ENCODE measurements at places on chromosomes 5 and 9. TPM values are rescaled to one million over a fixed set of nuclear protein-coding genes. Genes with fewer than 3 reads are reported as not detected.

DNA sequence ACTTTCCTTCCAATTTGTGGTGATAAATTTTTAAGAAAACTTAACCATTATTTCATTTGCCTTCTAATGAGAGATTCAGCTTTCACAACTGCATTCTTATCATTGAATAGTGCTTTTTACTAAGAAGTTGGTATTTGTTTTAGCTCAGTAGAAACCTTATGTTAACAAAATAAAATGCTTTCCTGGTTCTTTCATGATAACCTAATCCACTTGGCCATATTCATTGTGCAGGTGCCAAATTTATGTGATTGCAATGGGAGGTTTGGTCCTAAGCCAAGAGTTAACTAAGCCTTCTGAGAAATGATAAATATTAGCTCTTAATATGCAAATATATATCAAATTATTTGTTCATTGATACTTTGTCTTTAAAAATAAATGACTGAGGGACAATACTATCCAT, 141.1 kb upstream of the TLE4 start:
- DNase-seq = no peak

GRCh38 chr9:108209132-108209685, 646.6 kb downstream of the ACTL7B start:
- DNase-seq = no peak

- DNase-seq = no peak
These were observed 38.9 kb downstream of the SERINC5 start for GRCh38 chr5:80216753-80217596.

DNA sequence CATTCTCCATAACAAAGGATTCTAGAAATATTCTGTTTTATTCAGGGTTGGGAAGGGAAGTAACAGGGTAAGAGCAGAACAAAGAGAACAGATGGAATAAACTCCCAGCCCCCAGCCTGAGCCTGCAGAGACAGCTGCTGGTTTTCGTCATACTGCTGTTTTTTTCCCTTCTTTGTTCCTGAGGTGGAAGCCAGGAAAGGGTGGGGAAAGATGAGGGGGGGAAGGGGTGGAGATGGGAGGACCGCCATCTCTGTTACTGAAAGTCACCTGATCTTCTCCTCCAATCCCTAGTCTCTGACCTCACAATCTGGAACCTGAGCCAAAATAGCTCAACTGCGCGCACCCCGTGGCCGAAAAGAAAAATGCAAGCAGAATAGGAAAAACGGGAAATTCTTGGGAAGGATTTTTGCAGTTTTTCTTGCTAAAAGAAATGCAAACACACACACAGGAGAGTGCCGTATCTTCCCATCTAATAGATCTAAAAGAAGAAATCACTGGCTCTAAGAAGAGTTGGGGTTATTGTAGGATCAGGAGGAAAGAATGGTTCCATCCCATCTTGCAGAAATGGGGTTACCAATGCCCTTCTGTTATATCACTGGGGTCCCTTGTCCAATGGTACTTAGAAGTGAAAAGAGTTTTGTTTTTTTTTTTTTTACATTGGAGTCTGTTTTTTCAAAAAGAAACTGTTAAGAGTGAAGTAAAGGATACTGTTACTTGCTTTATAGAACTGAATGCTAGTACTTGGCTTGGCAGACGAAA, 57.9 kb downstream of the DIAPH1 start:
- peak; percentile 96 for DNase-seq

GRCh38 chr5:61790007-61790406, 457.9 kb downstream of the ZSWIM6 start:
- DNase-seq = no peak

GRCh38 chr9:91403665-91404543, 19.7 kb downstream of the NFIL3 start:
- DNase-seq = no peak

- no peak for DNase-seq
These were observed 224.5 kb upstream of the RFX3 start for GRCh38 chr9:3750321-3750720.

Gene SLC25A51
- 17.8 TPM for polyA plus RNA-seq

Gene GRHPR
- polyA plus RNA-seq = 109 TPM

Gene DOCK2
- polyA plus RNA-seq = 5.4 TPM

Data from right lung (tissue), 10 donors.